ENCODE measurements at places on chromosomes 2 and 18. TPM values are rescaled to one million over a fixed set of nuclear protein-coding genes. Genes with fewer than 3 reads are reported as not detected.

Gene VWA3B
- 0.55 TPM for total RNA-seq

Gene CRYGC
- not detected for total RNA-seq

Gene TDRD15
- total RNA-seq = 0.55 TPM

Gene DUSP28
- 7.7 TPM for total RNA-seq

Gene STPG4
- total RNA-seq = 1.1 TPM

Gene DCC
- 0.81 TPM for total RNA-seq

Gene CGREF1
- total RNA-seq = 1.4 TPM

Gene PCGF1
- total RNA-seq = 12.2 TPM

GRCh38 chr18:45277908-45278307, 337.4 kb upstream of the SLC14A2 start:
- H3K36me3 ChIP-seq = no peaks in the 10 kb centered on the region
- H3K27ac ChIP-seq = no peak overlapping the region
- no peaks in the 10 kb centered on the region for H3K27me3 ChIP-seq
- no peak for DNase-seq
- no peaks in the 10 kb centered on the region for H3K4me1 ChIP-seq

DNA sequence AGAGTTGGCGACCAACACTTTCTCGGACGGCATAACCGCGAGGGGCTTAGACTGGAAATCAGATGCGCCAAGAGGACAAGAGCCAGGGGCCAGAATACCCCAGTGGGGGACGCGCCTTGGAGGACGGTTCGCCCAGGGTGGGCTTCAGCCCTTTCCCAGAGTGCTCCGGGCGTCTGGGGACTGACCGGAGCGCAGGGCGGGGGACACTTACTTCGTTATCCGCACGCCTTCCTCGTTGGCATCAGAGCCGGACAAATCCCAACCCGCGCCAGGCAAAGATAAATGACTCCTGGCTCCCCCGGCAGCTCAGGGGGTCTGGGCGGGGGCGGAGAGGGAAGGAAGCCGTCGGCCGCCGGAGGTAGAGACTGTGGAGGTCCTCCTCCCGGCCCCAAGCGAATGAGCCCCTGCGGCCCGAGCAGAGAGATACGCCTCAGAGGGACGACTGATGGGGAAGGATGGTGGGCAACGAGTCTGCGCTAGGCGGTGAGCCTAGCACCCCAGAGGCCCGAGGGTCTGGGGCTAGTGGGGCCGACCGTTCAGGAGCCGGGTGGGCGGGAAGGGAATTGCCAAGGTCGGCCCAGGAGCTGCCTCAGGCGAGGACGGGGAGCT, 4.7 kb upstream of the SATB2 start:
- H3K27ac ChIP-seq = no peak overlapping the region
- H3K4me3 ChIP-seq = no peak overlapping the region
- no peaks in the 10 kb centered on the region for H3K36me3 ChIP-seq
- no peak for DNase-seq
- peaks cover 76% of the 10 kb centered on the region for H3K27me3 ChIP-seq

DNA sequence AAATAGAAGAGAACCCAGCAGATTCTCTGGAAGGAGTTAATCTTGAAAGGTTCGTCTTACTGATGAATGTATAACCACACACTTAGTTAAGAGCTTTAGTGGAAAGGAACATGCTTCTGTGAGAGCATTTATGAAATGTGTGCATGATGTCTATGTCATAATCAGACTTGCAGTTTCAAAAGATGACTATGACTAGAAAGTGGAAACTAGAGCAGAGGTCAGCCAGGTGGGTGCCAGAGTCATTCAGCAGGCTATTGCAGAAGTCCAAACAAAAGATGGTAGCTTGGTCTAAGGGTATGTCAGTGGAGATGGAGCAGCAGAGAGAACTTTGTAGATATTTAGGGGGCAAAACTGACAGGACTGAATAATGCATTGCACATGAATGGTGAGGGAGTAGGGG, 825.8 kb downstream of the DCC start:
- H3K4me3 ChIP-seq = no peak overlapping the region
- H3K27me3 ChIP-seq = no peaks in the 10 kb centered on the region
- H3K4me1 ChIP-seq = no peaks in the 10 kb centered on the region
- H3K36me3 ChIP-seq = no peaks in the 10 kb centered on the region

- no peaks in the 10 kb centered on the region for H3K36me3 ChIP-seq
- H3K27ac ChIP-seq = no peak overlapping the region
- no peaks in the 10 kb centered on the region for H3K27me3 ChIP-seq
- no peak overlapping the region for H3K4me3 ChIP-seq
- DNase-seq = no peak
These were observed 47.4 kb upstream of the PARD3B start for GRCh38 chr2:204497855-204498254.

DNA sequence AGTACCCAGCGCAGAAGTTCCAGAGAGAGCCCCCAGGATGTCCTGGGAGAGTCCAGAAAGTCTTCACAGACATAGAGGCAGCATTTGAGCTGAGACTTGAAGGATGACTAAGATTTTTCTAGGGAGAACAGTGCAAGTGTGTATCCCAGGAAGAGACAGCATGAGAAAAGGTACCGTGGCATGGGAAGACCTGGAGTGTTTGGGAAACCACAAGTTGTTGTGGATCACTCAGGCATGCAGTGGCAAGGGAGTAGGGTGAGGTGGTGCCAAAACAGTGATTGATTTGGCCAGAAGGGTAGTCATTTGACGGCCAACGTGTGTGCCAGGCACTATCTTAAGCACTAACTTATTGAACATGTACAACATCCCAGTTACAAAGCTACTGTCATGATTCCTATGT, 24.5 kb upstream of the KCNK3 start:
- no peaks in the 10 kb centered on the region for H3K36me3 ChIP-seq
- H3K4me3 ChIP-seq = no peak overlapping the region
- H3K27me3 ChIP-seq = no peaks in the 10 kb centered on the region
- H3K4me1 ChIP-seq = no peaks in the 10 kb centered on the region

- H3K4me1 ChIP-seq = no peaks in the 10 kb centered on the region
- no peaks in the 10 kb centered on the region for H3K27me3 ChIP-seq
- no peak overlapping the region for H3K4me3 ChIP-seq
- no peak overlapping the region for H3K27ac ChIP-seq
- H3K36me3 ChIP-seq = no peaks in the 10 kb centered on the region
These were observed 59.9 kb upstream of the LRPPRC start for GRCh38 chr2:44055664-44056063.

DNA sequence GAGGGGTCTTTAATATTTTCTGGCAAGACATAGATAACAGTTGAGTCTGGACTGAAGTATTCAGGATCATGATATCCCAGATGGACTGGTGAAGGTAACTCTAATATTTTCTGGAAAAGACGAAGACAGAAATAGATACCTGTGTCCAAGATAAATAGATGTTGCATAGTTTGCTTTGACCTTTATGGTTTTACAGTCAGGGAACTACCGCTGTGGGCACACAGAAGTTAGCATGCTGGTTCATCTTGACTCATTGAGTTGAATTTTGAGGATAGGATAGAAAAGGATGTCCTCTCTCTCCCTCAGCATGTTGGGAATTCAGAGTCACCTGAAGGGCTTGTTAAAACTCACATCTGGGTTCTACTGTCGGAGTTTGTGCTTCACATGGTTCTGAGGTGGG, 20.8 kb downstream of the KCNE4 start:
- no peak overlapping the region for H3K27ac ChIP-seq
- H3K27me3 ChIP-seq = no peaks in the 10 kb centered on the region
- H3K4me3 ChIP-seq = no peak overlapping the region

DNA sequence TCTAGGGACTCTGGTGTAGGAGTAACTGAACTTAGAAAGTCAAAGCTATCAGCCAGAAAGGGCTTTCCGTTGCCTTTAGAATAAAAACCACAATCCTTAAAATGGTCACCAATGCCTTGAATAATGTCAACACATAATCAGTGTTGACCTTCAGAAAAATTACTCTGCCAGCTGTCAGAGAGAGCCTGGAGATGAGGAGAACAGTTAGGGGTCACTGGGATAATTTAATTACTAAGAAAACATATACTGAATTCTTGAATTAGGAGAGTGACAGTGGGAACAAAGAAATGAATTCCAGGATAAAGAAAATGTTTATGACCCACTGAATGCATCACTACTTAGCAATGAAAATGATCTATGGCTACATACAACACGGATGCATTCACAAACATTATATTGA, 23.4 kb upstream of the UGP2 start:
- no peak overlapping the region for H3K27ac ChIP-seq
- no peak overlapping the region for H3K4me3 ChIP-seq
- no peaks in the 10 kb centered on the region for H3K4me1 ChIP-seq
- H3K27me3 ChIP-seq = no peaks in the 10 kb centered on the region
- H3K36me3 ChIP-seq = no peaks in the 10 kb centered on the region

- no peaks in the 10 kb centered on the region for H3K27me3 ChIP-seq
- H3K36me3 ChIP-seq = no peaks in the 10 kb centered on the region
- H3K4me3 ChIP-seq = no peak overlapping the region
- H3K4me1 ChIP-seq = no peaks in the 10 kb centered on the region
- no peak overlapping the region for H3K27ac ChIP-seq
These were observed 93.6 kb downstream of the SCN9A start for GRCh38 chr2:166282154-166282553.

GRCh38 chr2:85018049-85018447, 47.1 kb downstream of the KCMF1 start:
- DNase-seq = no peak
- no peak overlapping the region for H3K4me3 ChIP-seq
- no peaks in the 10 kb centered on the region for H3K36me3 ChIP-seq

DNA sequence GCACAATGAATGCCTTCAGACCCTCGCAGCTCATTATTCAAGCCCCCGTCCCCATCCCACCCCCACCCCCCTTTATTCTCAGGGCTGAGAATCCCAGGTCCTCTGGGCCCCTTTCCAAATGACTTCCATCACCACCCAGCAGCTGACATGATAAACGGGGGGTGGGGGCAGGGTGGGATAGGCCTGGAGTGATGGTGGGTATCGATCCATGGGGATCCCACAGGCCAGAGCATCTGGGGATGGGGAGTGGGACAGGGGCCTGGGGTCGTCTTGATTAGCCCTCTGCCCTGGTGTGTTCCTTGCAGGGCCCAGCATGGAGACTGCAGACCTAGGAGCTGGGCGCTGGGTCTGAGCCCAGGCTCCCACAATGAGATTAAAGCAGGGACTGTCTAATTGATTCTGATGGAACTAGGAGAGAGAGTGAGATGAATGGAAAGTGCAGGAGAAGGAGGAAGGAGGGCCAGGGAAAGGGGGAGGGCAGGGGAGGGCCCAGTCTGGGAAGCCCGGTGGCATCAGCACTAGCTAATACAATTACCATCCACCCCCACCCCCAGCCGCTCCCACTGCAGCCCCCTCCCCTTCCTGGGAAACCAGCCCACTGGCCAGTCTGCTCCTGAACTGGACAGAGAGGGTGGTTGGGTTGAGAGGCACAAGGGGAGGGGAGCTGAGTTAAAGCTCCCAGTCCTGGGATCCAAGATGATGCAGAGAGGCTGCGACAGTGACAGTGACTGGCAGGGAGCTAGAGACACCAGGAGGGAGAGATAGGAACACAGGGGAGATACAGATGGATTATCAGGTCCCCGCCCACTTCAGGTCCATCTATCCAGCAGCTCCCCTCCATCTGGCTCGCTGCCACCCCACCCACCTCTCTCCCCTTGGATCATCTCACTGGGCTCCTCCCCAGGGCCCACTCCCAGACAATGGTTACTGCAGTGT, 13.1 kb upstream of the TNS1 start:
- no peak overlapping the region for H3K4me3 ChIP-seq
- no peak for DNase-seq
- no peaks in the 10 kb centered on the region for H3K27me3 ChIP-seq
- H3K27ac ChIP-seq = no peak overlapping the region
- no peaks in the 10 kb centered on the region for H3K36me3 ChIP-seq

DNA sequence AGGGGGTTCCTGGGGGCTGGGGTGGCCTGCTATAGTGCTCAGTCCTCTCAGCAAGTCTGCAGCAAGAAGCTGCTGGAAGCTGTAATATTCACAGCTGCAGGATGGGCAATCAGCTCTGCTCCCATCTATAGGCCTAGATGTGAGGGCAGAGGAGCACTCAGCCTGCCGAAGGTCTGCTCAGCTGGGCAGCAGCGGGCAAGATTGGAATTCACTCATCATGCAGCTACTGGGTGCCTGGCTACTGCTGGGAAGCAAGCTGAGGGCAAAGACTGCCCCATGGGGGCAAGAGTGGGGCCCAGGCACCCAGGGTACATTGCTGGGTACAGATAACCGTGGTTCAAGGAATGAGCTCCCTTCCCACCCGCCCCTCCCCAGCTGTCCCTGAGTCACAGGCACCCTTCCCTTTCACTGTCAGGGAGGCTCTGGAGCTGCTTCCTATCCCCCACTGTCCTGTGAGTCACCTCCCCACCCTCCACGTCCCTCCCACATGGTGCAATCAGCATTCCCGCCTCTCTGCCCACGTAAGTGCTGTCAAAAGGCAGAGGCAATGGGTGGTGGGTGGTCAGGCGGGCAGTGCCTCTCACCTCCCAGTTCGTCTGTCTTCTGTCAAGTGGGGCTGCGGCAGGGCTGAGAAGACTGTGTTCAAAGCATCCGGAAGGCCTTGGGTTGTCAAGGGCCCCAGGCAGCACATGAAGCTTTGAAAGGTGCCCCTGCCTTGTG, 169.2 kb downstream of the TRIM43 start:
- H3K4me3 ChIP-seq = no peak overlapping the region
- DNase-seq = no peak
- H3K27ac ChIP-seq = no peak overlapping the region
- no peaks in the 10 kb centered on the region for H3K27me3 ChIP-seq
- no peaks in the 10 kb centered on the region for H3K36me3 ChIP-seq

- no peak overlapping the region for H3K27ac ChIP-seq
- H3K36me3 ChIP-seq = no peaks in the 10 kb centered on the region
- H3K4me1 ChIP-seq = no peaks in the 10 kb centered on the region
- DNase-seq = no peak
- no peaks in the 10 kb centered on the region for H3K27me3 ChIP-seq
These were observed 37.5 kb downstream of the SNED1 start for GRCh38 chr2:241035818-241036396.

- H3K4me1 ChIP-seq = no peaks in the 10 kb centered on the region
- no peaks in the 10 kb centered on the region for H3K36me3 ChIP-seq
- no peak for DNase-seq
- H3K4me3 ChIP-seq = no peak overlapping the region
These were observed 404 bp upstream of the AKAIN1 start for GRCh38 chr18:5197461-5197860.

Data from sigmoid colon (tissue), 7 donors.